ENCODE measurements at places on chromosomes 3 and 15.

DNA sequence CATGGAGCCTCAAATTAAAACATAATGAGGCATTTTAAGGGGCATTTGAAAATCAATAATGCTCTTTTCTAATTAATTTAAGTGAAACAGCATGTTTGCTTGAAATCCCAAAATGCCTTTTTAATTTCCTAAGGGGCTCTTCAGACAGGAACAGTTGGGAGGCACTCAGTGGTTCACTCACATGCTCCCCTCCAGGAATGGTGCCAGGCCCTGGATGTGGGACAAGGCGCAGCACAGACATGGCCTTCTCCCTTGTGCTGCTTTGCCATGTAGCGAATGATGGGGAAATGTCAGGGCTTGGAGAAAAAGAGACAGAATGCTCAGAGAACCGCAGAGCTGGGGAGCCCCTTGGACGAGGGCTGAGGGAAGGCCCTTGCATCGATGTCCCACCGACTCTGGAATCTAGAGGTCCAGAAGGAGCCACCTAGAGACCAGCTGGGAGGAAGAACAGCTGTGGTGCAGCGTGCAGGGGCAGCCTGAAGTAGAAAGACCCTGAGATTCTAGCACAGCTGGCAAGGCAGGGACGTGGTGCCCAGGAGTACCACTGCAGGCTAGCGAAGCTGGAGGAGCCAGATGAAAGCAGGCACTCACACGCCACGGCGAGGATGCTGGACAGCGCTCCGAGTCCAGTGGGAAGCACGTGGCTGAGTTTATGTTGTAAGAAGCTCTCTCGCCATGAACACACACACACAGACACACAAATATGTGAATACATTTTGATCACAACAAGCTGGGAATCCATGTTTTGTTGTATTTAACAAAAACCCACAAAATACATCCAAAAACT lies 27.0 kb downstream of the NSMCE3 start:
- no peak for DNase-seq

DNA sequence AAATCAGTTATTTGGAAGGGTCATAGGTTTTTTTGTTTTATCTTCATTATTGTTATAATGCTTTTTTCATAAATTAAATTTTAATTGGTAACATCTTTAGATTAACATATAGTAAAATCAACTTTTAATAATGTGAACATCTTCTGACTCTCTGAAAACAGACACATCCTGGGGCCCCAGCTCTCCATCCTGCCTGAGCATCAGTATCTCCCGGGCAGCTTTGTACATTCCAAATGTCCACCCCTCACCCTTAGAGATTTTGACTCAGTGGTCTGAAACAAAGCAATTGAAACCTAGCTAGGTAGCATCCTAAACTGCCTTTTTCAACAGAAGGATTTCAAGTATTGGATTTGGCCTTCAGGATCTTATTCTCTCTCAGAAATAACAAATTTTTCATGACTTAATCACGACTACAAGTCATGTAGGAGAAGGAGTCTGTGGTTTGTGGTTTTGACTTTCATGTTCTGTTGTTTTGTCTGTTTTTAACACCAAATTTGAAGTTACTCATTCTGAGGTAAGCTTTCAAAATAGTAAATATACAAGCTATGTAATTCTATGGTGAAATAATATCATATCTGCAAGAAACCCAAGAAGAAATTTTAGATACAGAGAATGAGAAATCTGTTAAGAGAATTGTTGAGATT lies 147.3 kb upstream of the UBE2E2 start:
- DNase-seq: no peak

- DNase-seq: no peak
Observed at GRCh38 chr3:69174871-69175737, 52.7 kb upstream of the LMOD3 start.

GRCh38 chr3:161647936-161648470 lies 151.4 kb downstream of the OTOL1 start:
- DNase-seq: no peak

- no peak for DNase-seq
Observed at GRCh38 chr3:127175272-127175671, 17.7 kb upstream of the PRR23E start.

DNA sequence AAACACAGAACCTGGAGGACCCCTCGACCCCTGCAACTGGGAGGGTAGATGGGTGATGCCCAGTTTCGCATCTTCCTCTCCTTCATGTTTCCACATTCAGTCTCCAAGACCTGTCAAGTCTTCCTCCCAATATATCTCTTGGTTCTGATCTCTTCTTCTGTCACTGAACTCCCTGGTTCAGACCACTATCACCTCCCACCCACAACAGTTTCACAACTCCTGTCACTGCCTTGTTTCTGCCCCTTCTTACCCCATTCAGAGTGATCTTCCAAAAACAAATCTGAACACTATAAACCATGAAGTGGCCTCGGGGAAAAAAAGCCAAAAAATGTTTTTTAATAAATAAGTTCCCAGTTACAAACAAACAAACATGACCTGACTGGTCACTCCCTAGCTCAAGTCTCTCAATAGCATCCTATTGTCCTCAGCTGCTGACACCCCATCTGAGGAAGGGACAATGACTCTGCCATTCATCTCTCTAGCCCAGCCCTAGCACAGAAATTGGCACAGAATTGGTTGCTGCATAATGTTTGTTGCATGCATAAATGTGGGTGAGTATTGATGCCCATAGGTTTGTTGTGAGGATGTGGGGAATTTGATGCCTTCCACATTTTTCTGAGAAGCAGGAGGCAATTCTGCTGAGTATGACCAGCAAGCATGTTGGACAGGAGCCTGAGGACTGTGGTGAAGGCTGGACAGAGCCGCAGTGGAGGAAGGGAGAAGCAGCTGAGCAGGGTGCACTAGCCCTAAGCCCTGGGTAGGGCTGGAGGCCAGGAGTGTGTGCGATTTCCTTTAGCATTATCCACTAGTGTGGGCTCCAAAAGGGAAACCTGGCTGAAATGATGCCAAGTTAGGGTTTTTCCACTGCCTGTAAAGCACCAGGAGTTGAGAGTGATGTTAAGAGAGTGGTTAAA lies 12.2 kb upstream of the XYLB start:
- DNase-seq: no peak
